ENCODE measurements at places on chromosomes 4 and X.

DNA sequence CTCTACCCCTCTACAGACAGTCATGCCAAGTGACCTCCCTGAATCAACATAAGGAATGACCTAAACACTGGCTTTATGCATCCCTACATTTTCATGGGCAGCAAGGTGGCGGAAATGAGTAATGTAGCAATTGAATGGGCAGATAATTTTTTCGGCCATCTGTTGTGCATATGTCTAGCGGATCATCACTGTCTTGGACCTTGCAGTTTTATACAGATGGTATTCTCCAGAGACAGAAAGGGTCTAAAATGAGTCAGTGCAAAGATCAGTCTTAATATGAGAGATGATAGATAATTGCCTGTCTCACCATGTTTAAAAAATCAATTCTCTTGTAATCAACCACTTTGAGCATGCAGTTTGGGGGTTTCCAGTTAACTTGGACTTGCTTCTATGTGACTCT lies 177.3 kb upstream of the DKK2 start:
- no peak for DNase-seq

GRCh38 chrX:38880296-38880854 lies 79.1 kb downstream of the MID1IP1 start:
- DNase-seq = no peak

DNA sequence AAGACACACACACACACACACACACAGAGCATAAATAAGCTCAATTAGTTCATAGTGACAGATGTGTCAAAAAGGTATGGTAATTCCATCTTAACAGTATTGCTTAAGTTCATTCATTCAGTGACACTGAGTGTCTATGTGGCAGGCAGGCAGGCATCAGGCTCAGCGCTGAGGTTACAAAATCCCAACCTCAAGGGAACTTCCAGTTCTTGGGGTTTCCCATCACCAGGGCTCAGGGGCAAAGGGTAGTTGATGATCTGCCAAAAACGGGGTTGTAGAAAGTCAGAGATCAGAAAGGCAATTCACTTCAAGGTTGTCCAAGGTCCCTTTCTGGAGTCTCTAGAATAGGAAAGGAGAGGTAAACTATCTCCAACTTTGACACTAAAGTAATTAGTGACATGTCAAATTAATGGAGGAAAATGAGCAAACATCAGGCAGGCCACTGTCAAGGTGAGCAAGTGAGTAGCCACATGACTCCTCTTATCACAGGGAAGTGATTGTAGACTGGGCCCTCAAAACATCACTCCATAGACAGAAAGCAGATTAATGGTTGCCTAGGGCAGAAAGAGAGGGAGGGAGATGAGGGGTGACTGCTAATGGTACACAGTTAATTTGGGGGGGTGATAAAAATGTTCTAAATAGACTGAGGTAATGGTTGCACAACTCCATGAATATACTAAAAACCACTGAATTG lies 41.8 kb downstream of the GPC4 start:
- DNase-seq = no peak

GRCh38 chrX:46953597-46953996 lies 41.4 kb downstream of the JADE3 start:
- no peak for DNase-seq

DNA sequence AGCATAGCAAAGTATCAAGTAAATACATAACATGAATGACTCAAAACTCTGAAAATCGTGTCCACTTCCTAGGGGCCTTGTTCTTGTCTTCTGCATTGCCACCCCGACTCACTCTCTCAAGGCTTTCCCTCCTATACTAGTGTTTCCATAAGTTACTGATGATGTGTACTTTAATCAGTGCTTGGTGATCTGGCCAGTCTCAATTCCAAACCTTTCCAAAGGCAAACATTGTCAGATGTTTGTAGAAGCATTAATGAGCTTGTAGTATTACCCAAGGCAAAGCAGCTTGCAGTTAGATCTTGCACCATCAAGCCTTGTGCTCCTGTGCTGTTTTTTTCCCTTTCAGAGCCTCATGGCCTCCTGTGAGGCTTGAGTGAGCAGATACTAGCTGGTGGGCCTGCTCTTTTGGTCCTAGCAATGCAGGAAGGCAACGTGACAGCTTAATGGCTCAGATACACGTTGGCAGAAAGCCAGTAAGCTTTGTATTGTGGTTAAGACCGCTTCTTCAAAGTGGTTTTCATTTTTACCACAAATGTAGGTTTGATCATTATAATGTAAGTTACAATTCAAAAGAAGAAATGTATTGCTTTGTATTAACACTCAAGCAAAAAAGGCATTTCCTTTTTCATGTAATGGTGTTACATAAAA lies 51.8 kb downstream of the RBPJ start:
- DNase-seq = peak; percentile 32

GRCh38 chrX:19194285-19195242 lies 72.3 kb upstream of the ADGRG2 start:
- DNase-seq = no peak
